ENCODE measurements at places on chromosomes 5 and 9.
A peak's percentile ranks its signal among the peaks of the same experiment; 100 is the strongest.

DNA sequence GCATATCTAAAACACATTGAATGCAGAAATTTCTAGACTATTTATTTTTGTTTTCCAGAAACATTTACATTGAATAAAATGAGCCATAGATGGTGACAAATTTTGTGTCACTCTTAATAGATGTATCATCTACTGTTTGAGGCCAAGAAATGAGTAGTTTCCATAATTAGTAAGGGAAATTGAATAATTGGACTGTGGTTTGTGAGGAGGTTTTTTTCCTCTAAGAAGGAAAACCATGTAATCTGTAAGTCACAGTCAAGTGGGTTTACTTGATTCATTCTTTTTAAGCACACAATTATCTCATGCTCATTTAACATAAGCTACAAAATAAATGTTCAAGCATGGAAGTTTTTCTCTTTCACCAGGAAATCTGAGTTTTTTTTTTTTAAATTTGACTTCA lies 876.4 kb downstream of the NR2F1-AS1 start:
- no peak for DNase-seq

- no peak for DNase-seq
Measured at GRCh38 chr5:82072138-82072537, 100.3 kb downstream of the ATG10 start.

DNA sequence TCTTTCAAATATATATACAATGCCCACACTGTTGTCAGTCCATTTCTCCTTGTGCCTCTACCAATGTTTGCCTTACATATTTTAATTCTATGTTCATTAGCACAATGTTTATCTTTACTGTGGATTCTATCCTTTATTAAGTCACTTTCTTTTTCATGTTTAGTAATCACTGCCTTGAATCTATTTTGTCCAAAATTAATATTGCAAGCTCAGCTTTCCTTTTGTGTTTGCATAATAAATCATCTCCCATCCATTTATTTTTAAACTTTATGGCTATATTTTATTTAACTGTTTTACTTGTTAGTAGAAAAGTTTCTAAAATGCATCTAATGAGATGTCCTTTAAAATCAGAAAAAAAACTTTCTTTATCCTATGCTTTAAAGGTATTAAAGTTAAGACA lies 126.8 kb upstream of the ACOT12 start:
- no peak for DNase-seq

DNA sequence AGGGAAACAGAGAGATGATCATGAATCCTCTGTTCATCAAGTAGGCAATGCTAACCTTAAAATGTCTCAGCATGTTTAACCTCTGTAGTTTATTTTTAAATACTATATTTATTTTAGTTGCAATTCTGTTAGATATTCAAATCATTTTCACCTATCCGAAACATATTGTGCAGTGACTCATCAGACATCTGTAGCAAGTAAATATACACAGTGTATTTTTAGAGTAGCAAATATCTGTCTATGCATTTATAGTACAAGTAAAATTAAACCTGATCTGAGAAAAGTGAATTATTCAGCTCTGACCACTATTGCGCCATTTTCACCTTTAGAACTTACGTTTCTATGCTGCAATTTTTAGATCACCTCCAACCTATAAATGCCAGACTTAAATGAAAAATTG lies 24.3 kb upstream of the TUSC1 start:
- no peak for DNase-seq

DNA sequence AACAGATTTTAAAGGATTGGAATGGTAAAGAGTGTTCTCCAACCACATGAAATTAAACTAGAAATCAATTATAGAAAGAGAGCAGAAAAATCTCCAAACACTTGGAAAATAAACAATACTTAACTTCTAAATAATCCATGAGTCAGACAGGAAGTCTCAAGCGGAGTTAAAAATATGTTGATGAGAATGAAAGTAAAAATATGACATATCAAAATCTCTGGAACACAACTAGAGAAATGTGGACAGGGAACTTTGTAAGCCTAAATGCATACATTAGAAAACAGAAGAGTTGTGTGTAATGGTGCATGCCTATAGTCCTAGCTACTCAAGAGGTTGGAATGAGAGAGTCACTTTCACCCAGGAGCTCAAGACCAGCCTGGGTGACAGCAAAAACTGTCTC lies 47.9 kb upstream of the ZNF618 start:
- DNase-seq = no peak

DNA sequence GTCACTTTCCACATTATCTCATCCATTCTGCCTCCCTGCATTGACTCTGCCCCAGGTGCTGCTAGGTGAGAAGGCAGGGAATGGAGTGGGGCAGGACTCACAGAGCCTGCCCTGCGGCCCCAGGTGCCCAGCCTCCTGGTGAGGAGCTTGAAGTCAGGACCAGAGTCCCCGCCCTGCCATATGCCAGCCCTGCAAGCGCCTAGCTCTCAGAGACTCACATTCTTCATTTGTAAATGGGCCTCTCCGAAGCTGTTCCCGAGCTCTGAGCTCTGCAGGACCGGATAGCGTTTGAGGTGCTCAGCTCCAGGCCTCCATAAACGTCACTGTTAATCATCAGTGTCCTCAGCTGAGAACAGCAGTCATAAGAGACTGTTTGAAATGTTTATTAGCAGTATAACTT lies 75.1 kb upstream of the STXBP1 start:
- DNase-seq = no peak

- DNase-seq = no peak
Measured at GRCh38 chr5:160457252-160457651, 35.6 kb downstream of the PTTG1 start.

DNA sequence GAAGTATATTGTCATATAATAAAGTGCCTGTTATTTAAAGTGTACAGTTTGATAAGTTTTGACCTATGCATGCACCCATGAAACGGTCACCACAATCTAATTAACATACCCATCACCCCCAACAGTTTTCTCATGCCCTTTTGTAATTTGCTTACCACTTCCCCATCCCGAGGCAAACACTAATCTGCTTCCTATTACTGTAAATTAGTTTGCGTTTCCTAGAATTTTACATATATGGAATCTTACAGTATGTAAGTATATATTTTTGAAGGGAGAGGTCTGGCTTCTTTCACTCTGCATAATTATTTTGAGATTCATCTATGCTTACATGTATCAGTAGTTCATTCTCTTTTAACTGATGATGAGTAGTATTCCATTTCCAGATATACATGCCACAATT lies 56.5 kb downstream of the AMBP start:
- no peak for DNase-seq

DNA sequence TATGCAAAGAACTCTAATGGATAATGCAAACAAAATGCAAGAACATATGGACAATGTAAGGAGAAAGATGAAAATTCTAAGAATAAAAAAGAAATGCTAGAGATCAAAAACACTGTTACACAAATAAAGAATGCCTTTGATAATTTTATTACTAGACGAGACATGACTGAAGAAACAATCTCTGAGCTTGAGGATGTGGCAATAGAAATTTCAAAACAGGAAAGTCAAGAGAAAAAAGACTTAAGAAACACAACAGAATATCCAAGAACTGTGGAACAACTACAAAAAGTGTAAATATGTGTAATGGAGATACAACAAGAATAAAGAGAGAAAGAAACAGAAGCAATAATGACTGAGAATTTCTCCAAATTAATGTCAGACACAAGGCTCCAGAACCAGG lies 140.5 kb upstream of the ACOT12 start:
- no peak for DNase-seq

DNA sequence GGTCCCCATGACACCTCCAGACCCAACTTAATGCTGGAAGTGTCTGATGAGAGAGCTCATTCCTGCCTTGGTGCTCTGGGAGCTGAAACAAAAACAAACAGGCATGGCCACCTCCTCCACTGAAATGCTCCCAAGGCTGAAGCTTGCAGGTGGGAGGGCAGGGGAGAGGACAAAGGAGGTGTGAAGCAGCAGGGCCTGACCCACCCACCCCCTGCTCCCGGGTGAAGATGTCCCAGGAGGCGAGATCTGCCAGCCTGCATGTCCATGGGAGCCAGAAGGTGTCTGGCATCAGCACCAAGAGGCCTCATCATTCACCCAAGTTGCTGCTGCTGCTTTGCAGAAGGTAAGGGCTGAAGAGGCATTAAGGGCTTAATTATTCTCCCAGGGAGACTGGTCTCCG lies 4.2 kb upstream of the CCIN start:
- no peak for DNase-seq

DNA sequence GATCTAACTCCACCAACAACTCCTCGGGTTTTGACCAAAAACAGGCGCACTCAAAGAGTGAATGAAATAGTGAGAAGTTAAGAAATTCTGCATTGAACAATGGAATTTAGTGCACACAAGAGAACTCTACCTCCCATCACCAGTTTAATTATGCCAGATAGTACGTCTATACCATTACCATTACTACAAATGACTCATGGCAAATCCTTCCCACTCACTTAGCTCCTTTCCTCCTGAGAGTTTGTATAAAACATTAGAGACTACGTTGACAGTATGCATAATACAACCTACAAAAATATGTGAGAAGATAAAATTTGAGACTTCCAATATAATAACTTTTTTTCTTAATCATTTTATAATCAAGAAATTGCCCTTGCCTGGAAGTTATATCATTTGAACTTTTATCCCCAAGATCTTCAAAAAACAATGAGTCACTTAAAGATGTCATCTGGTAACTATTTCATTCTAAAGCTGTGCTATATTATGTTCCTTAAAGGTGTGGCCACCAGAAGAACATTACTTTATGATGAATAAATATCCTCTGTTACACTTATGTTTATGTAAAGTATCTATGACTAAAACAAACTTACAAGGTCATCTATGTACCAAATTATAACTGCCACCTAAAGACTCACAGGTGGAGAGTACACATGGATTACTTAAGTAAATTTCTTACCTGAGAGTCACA lies 297.9 kb upstream of the PTGER4 start:
- DNase-seq = no peak

DNA sequence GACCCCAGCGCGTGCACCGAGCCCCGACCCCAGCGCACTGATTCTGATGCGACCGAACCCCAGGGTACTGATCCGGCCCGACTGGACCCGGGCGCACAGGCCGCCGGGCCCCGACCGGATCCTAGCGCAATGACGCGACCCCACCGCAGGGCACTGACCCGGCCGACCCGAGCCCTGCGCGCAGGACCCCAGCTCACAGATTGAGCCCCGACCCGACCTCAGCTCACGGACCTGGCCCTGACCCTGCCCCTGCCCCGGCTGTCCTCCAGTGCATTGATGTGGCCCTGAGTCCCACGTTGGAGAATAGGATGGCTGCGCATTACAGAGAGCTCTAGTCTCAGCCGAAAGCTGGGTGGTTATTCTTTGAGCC lies 438 bp downstream of the TRIP13 start:
- peak; percentile 22 for DNase-seq
